ENCODE measurements at places on chromosomes 4 and X.

GRCh38 chr4:163380703-163381102, 37.0 kb downstream of the NPY5R start:
- DNase-seq, result no peak

GRCh38 chrX:55149242-55149641, 60.4 kb downstream of the PAGE2 start:
- DNase-seq, result no peak

- no peak for DNase-seq
Measured at GRCh38 chrX:21479695-21480270, 105.6 kb downstream of the CNKSR2 start.

DNA sequence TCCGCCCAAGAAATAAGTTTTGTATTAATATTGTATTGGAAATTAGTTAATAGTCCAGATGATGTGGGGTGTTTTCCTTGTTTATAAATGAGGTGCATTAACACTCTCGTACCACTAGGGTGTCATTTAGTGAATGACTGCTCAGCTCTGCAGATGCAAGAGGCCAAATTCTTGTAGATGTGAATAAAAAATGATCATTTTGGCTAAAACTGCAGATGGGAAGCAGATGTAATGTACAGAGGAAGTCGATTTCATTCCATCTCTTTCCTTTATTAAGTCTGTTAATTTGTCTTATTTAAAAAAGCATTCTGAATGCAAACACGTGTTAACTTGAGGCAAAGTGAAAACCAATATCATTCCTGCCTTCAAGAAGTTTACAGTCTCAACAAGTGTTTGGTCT, 108.1 kb downstream of the DHX15 start:
- no peak for DNase-seq

GRCh38 chrX:101385795-101386541, at the start of gene BTK:
TSS of gene BTK (minus strand) at chrX:101386191. CDS start at chrX:101375284, 10,907 bp downstream.
- peak; percentile 68 for DNase-seq

DNA sequence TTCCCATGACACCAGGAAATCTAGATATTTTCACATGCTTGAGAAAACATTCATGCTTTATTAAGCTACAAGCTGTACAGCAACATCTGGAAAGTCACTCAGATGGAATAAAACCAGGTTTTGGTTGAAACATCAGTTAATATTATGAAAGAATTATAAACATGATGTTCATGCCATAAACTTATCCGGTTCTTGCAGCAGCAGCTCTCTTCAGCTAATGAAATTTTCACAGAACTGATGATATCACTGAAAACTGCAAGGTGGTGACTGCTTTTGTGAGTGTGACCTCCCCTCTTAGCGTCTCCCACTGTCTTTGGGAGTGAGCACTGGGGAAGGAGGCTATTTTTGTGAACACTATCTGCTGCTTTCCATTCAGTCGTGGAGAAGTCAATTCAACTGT, 56.9 kb downstream of the ARHGAP10 start:
- DNase-seq, result no peak

- no peak for DNase-seq
Measured at GRCh38 chrX:53317365-53318069, 36.1 kb upstream of the IQSEC2 start.

- no peak for DNase-seq
Measured at GRCh38 chr4:74152836-74153235, 5.1 kb upstream of the MTHFD2L start.

- no peak for DNase-seq
Measured at GRCh38 chrX:37875675-37876074, 28.3 kb upstream of the DYNLT3 start.

DNA sequence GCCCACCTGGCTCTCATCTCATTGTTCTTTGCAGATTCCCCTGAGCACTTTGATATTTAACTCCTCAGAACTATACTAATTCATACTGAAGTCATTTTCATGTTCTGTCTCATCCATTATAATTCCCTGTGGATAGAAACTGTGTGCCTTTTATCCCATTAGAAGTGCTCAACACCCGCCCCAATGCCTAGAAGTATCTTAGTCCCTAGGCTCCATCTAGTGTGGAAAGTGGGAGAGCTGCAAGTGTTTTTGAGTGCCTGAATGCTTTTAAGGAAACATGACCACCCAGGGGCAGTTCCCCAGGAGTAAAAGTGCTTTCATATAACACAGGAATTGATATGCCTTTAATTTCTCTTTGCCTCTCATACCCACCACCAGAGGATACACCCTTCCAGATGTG, 117.0 kb downstream of the CHRDL1 start:
- DNase-seq, result no peak

DNA sequence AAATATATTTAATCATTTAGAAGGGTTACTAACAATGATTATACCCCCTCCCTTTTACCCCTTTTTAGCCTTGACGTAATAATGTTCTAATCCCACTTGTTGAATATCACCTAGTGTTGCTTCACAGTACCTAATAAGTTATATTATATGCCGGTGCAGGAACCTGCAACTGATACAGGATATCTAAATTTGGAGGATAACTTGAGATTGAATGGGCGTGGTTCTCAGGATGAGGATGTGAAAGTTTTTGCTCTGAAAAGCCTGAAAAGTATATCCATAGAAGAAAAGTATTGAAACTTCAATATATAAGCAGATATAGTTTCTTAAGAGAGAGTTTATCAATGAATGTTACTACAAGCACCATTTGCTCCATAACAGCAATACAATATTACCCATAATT, 59.8 kb downstream of the ZNF711 start:
- no peak for DNase-seq

- DNase-seq, result no peak
Measured at GRCh38 chr4:53101191-53101581, 239.1 kb downstream of the RASL11B start.

DNA sequence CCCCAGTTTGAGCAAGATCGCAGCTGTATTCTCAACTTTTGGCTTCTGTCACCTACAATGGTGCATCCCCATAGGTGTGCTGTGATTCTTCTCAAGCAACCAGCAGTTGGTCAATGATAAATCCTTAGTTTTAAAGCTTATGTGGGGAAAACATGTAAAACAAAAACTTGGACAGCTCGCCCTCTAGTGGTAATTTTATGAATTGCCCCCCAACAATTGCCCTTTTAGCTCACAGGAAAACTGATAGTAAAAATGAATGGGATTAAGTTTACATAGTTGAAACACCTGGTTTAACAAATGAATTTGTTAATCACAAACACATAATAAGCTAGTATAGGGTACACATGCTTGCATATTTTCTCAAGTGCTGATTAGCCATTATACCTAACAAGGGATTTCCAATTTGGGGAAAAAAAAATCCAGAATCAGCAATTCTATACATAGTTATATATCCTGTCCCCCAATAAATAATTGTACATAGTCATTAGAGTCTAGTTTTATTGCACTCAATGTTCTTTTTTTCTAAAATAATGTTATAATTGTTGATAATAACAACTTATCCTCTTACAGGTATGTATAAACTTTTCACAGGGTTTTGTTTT, 30.1 kb downstream of the TEX13A start:
- DNase-seq, result no peak

DNA sequence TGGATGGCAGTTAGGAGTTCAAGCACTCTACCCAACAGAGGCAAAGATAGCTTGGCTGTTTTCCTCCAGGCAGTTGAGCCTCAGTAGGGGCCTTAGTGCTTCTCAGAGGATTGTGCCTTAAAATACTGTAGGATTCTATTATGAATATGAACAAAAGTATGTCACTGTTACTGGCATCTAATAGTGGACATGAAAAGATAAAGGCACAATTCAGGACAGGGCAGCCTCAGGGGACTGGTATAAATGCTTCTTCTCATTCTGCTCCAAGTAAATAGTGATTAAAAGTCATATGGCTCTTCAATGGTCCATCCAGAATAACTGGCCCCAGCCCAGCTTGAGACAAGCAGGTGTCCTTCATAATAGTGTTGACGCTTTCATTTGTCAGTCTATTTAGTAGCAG, 17.7 kb downstream of the COL4A6 start:
- no peak for DNase-seq

DNA sequence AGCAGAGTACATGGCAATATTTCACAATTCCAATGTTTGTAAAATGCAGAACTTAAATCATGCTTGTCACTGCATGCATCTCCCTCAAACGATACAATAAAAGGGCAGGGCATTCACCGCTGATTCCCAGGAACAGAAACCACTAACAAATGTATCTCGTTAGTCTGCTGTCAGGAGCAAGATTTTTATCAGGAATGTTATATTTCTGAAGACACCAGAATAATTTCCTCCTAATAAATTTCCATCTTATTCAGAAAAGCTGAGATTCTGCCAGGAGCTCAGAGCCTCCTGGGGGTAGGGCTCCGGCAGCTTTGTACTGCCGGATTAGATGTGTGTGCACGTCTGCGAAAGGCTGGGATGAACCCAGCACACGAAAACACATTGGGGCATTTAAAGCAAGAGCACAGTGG, 54.0 kb upstream of the LDB2 start:
- DNase-seq, result no peak

- no peak for DNase-seq
Measured at GRCh38 chrX:31228415-31228832, 156.6 kb upstream of the FTHL17 start.

- no peak for DNase-seq
Measured at GRCh38 chr4:81412946-81413495, 58.7 kb downstream of the RASGEF1B start.

DNA sequence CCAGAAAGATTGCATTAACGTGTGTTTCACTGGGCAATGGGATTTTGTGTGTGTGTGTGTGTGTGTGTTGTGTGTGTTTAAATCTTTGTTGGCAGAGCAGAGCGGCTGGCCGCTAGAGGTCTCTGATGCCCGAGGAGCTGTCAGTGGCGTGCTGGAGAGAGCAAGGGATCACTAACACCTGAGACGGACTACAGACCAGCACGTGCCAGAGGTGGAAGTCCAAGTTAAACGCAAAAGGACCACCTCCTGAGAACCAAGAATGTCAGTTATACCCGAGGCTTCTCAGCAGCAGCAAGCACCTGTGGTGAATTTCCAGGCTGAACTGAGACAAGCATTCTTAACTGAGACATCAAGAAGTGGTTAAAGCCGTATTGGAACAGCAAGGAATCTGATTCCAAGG, 9.0 kb upstream of the SLC25A14 start:
- DNase-seq, result peak; percentile 5

DNA sequence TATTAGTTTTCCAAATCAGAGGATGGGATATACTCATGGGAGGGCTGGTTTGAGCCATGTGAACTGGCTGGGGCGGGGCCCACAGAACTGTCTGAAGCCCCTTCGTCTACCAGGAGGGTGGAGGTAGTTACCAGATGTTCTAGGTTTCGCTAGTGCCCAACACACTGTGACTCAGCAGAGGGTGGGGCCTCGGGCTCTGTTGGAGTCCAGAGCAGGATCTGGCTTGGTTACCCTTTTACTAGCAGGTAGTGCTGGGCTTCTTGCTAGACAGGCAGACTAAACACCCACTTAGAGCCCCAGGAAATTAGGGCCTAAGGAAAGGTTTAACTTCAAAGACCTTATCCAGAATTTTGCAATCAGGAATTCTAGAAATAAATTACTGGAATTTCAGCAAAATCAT, 56.2 kb upstream of the CHRDL1 start:
- DNase-seq, result no peak

GRCh38 chr4:114783215-114783595, 184.6 kb downstream of the UGT8 start:
- no peak for DNase-seq

DNA sequence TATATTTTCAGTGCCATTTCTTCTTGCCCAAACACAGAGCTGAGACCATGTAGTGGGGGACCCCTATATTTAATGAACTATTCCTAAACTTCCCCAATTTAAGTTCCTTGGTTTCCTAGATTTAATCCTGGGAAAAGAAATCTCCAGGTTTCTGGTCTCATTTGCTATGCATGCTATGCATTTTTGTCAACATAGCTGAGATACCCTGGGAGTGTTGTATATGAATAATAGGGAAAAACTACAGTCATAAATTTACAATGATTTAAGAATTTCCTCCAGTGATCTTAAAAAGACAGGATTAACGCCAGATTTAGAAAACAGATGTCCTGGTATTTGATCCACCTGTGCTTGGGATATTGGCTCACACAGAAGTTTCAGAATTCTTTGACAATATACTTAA, 136.8 kb upstream of the RAPGEF2 start:
- no peak for DNase-seq

GRCh38 chrX:50157545-50158135, 43.2 kb downstream of the AKAP4 start:
- no peak for DNase-seq

DNA sequence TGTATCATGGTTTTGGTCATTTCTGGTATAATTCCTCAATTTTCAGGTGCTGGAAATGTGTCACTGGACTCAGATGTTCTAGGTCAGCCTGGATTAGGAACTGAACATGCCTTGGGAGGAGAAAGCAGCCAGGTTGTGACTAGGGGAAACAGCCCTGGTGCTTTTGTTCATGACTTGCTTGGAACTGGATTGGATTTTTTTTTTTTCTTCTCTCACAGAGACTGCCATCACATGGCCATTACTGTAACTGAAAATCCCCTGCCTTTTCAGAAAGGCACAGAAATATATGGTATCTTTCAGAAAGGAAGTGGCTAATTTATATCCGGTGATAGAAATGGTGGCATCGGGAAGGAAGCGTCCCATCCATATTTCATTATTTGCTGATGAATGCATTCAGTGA, 34.6 kb downstream of the SEPTIN11 start:
- peak; percentile 40 for DNase-seq

- DNase-seq, result no peak
Measured at GRCh38 chr4:152499344-152499743, 36.5 kb downstream of the FBXW7 start.

DNA sequence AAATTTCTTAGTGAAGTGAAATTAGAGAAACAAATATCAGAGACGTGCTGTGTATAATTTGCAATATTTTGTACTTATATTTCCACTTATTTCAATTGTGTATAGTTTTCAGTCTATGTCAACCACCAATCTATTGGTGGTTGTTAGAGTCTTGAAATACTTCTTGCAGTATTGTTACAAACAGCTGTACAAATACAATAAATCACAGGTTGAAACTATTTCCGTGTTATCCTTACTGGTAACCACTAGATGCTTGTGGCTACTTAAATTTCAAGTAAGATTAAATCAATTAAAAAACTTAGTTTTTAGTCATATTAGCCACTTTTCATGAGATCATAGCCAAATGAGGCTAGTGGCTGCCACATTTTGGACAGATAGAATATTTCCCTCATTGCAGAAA, 520.5 kb downstream of the GBA3 start:
- no peak for DNase-seq

GRCh38 chr4:142367418-142368180, 478.5 kb downstream of the INPP4B start:
- DNase-seq, result no peak

DNA sequence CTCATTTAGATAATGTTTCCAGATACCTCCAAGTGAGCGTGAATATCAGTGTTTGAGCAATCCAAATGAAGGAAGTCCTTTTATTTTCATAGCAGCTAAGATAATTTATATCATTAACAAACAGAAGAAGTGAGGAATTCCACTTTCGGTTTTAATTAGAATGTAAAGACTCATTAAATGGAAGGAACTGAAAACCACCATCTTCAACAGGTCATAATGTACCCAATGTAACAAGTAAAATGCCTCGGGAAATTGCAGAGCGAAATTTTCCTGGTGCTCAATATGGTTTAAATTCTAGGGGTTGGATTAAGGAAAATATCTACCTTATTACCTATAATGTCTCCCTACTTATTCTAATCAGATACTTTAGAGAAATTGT, 33.9 kb upstream of the SLC9A7 start:
- DNase-seq, result no peak
